HCEC 1CT (cell line): ENCODE measurements at places on chromosomes 6 and 20.

DNA sequence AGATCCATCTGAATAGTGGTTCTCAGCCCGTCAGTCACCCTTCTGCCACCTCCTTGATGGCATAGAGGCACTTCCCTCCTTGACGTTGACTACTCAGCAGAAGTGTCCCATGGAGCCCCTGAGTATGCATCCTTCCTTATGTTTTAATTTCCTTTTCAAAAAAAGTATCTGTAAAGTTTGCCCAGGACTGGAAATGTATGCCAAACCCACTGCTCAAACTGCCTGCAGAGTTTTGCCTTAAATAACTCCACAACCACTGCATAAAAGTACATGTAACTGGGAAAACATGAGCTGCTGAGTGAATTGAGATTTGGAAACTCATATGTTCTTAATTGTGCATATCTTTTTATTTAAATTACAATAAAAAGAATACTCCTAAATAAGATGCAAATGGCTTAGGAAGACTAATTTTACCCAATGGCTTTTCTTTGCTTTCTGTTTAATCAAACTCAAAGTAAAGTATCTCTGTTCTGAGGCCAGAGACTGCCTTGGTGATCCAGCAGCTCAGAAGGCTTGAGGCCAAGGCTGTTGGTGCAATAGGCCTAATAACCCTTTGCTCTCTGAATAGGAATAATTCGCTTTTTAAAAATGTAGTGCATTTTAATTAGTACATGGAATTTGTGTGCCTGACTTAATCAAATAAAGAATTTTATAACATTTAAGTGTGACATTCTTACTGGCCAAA, 90.4 kb downstream of the FNDC1 start:
- no peak for DNase-seq

GRCh38 chr6:68235326-68235784, 399.7 kb upstream of the ADGRB3 start:
- peak; percentile 47 for DNase-seq

- DNase-seq: no peak
These were observed 8.0 kb upstream of the CST9 start for GRCh38 chr20:23613676-23614075.

GRCh38 chr6:101386982-101387381, 6.5 kb upstream of the GRIK2 start:
- DNase-seq: peak; percentile 20

- no peak for DNase-seq
These were observed 8.4 kb downstream of the ENTPD6 start for GRCh38 chr20:25203871-25204320.

DNA sequence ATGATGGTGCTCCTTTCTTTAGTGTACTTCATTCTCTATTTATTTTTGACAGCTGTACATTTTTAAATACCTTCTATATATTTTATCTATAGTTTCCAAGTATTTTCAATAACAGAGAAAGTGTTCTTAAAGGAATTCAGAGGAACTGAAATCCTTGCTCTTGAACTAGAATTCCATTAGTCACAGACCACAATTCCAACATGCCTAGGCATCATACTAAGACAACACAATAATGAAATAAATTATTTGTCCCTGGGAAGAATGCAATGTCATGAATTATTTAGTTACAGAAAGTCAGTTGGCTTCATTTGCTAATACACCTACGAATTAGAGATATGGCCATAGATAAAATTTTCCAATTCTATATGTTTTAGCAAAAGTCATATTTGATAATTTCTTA, 671.2 kb downstream of the EPHA7 start:
- DNase-seq: no peak

GRCh38 chr6:158987657-158988056, 12.3 kb downstream of the RSPH3 start:
- no peak for DNase-seq

DNA sequence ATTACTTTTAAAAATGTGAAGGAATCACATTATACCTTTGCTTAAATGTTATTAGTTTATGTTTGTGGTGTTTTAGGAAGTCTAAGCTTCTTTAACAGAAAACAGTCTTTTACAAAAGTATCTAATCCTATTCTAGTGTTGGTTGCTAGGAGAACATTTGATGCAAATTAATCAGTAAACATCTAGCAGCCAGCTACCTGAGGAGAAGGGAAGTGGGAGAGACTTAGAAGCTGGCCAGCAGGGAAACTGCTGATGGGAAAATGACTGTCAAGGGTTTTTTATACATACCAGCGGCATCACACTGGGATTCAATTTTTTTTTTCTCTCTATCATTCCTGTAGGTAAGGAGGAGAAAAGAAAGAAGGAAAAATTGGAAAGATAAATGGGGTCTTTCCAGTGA, 686.0 kb upstream of the MMS22L start:
- no peak for DNase-seq

GRCh38 chr20:53662595-53662994, 69.0 kb upstream of the ZNF217 start:
- DNase-seq: no peak

DNA sequence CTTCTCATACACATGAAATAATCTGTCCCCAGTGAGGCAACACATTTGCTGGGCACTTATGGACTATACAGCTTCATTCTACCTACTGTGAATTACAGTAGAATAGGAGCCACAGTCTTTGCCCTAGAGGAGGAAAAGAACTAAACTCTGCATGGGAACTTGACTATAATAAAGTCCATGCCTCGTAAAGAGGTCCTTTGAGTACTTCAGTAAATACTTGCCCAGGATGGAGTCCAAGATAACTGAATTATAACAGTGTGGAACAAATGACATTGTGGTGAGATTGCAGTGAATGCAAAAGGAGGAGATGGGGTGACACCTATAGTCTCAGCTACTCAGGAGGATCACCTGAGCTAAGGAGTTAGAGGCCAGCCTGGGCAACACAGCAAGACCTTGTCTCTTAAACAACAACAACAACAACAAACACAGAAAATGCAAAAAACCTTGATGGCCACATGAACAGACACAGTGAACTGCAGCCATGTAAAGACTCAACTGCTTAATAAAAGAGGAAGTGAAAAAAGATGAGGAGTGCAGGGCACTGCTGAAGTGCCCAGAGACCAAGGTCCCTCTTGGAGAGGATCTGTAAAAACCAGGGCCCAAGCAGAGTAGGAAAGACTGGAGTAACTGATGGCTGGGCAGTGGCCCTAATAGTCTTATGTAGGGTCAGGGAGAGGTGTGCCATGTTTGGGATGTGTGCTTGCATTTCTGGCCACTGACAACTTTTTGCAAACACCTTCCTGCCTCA, 3.7 kb downstream of the MRPS18A start:
- DNase-seq: no peak

DNA sequence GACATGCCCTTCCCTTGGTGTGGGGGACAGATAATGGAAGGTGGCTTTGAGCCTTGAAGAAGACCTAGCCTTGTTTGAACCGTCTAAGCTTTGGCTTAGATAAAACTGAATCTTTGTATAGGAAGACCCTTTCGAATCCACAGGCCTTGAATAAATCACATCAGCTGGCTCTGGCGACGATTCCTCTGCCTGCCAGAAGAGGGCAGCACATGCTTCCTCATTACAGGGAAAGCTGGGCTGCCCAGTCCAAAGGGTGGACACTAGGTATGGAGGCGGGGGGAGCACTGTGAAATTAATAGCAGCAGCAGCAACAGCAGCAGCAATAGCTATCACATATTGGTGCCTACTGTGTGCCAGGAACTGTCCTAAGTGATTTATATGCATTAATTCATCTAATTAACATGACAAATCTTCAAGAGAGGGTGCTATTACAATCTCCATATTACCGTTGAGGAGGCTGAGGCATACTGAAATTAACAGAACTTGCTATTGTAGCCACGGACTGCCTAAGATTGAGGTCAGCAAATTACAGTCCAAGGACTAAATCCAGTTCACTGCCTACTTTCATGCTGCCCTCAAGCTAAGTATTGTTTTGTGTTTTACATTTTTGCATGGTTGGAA, 85.1 kb downstream of the CLIC5 start:
- DNase-seq: peak; percentile 63
